ENCODE measurements at places on chromosomes 7 and 10.

- DNase-seq: no peak
Measured at GRCh38 chr10:25493122-25493893, 318.5 kb downstream of the GPR158 start.

DNA sequence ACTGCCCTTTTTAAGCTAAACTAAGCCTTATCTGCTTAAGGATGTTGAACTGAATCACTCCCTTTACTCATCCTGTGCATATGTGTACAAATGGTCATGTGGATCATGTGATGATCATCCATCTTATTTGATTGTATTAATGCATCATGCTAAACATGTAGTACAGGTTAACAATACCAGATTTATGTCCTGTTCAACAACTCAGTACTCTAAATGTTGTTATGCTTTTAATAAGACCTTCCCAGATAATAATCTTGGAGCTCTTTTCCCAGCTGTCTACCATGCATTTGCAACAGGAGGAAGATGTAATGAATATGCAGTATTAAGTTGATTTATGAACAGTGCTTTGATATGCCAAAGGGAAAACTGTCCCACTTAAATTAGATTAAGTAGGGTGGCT, 318.0 kb downstream of the BICC1 start:
- no peak for DNase-seq

GRCh38 chr7:118312051-118312450, 87.5 kb downstream of the ANKRD7 start:
- DNase-seq: no peak

GRCh38 chr10:84194424-84195043, at the start of gene CDHR1:
CDHR1 (plus strand) TSS chr10:84194537; CDS start chr10:84194761, 224 bp downstream.
- peak; percentile 28 for DNase-seq

DNA sequence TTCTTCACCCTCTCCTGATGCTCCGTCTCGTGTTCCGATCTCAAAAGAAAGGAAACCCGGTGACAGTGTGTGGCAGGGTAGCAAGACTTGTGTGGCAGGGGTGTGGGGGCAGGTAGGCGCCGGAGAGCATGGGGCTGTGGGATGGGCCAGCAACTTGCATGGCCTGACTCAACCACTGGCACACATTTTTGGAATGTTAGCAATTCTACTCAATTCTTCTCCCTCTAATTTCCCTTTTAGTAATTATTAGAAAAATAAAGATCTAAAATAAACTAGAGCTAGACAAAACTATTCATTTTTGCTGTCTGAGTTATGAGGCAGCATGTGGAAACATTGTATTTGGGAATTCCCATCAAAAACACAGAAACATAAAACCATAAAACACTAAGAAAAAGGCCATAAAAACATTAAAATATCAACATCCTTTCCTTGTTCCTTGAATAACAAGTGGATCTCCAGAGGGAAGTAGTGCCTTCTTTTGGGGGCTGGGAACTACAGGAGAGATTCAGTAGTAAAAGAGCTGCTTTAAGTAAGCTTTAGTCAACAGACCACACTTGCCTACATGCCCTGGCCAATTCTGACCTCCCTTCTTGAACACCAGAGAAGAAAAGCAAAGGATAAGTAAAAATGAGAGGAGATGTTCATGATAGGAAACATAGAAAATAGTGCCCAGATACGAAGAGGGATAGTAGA, 21.8 kb downstream of the SEMA3C start:
- no peak for DNase-seq

GRCh38 chr10:24915304-24915703, 37.1 kb downstream of the PRTFDC1 start:
- no peak for DNase-seq

- DNase-seq: no peak
Measured at GRCh38 chr10:59493017-59493416, 130.7 kb upstream of the FAM13C start.

DNA sequence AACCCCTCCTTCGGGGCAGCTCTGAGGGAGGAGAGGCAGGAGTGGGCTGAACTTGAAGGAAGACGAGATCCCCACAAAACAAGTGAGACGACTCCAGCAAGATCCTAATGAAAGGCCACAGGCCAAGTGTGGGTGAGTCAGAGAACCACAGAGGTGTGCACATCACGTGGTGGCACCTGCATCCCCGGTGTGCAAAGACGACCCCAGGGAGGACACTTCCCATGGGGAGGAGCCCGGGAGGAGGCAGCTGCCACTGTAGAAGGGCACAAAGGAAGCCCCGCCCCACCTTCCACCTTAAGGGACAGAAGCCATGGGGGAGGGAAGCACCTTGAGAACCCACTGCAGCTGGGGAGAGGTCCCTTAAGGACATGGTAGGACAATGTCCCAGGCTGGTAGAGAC, 45.7 kb downstream of the ESYT2 start:
- DNase-seq: no peak

GRCh38 chr10:118901380-118901779, 128.1 kb upstream of the NANOS1 start:
- no peak for DNase-seq

- DNase-seq: no peak
Measured at GRCh38 chr7:2399848-2400587, 3.4 kb upstream of the CHST12 start.

DNA sequence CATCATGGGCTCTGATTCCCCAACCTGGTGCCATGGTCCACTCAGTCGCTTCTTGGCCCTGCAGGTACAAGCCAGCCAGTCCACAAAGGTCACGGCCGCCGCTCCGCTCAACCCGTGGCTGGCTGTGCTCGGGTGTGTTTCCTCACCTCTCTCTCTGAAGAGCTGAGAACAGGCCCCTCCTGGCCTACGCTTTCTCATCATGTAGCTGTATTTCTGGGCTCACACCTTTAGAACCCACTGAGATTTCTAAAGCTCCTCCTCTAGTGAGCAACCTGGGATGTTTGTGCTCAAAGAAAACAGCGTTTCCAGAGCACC, 30.2 kb downstream of the PTPRN2 start:
- DNase-seq: no peak

GRCh38 chr10:53315709-53316108, 543.1 kb upstream of the MBL2 start:
- no peak for DNase-seq

All from stimulated activated CD4-positive, alpha-beta T cell treated with anti-CD3 and anti-CD28 coated beads, Interleukin-15, amount 100 ng/mL, for 1 hour (primary cell).